Sigmoid colon (tissue), 7 donors: ENCODE measurements at places on chromosomes 7 and 10. TPM values are rescaled to one million over a fixed set of nuclear protein-coding genes. Genes with fewer than 3 reads are reported as not detected.

The ZNF467 gene
- total RNA-seq = 15.7 TPM

DNA sequence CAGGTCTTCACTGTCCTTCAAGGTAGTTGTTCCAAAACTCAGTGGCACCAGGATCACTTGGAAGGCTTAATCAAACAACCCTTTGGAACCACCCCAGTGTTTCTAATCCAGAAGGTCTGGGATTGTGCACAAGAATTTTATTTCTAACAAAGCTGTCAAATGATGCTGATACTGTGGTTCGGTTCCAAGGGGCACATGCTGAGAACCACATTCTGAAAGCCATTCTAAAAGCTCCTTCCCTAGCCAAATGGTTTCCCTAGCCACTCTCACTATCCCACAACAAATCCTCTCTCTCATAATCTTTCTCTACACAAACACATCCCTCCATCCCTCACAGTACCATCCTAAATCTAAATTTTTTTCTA, 52.1 kb downstream of the MACC1 start:
- no peak for DNase-seq

- DNase-seq = no peak
Observed at GRCh38 chr7:158959954-158960353, 103.6 kb downstream of the DYNC2I1 start.

The SLC16A9 gene
- 0.55 TPM for total RNA-seq

GRCh38 chr10:4334871-4335270, 491.1 kb upstream of the AKR1E2 start:
- DNase-seq = no peak

- DNase-seq = no peak
Observed at GRCh38 chr10:63553473-63553872, 32.3 kb downstream of the REEP3 start.

The HKDC1 gene
- not detected for total RNA-seq

DNA sequence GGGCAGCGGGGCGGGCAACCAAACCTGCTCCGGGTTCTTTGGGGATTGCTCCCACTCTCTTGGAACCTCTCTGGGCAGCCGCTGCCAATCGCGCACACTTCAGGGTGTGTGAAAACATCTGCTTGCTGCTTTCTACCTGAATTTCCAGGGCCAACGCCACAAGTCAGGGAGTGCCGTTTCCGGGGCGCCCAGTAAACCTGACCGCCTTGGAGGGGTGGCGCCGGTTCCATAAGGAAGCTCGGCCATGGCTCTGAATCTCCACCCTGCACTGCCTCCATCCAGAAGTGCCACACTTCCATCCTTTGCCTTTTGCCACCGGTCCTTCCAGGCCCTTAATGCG, 679 bp upstream of the AFAP1L2 start:
- no peak for DNase-seq

- no peak for DNase-seq
Observed at GRCh38 chr7:32894171-32894570, 2.6 kb upstream of the KBTBD2 start.

DNA sequence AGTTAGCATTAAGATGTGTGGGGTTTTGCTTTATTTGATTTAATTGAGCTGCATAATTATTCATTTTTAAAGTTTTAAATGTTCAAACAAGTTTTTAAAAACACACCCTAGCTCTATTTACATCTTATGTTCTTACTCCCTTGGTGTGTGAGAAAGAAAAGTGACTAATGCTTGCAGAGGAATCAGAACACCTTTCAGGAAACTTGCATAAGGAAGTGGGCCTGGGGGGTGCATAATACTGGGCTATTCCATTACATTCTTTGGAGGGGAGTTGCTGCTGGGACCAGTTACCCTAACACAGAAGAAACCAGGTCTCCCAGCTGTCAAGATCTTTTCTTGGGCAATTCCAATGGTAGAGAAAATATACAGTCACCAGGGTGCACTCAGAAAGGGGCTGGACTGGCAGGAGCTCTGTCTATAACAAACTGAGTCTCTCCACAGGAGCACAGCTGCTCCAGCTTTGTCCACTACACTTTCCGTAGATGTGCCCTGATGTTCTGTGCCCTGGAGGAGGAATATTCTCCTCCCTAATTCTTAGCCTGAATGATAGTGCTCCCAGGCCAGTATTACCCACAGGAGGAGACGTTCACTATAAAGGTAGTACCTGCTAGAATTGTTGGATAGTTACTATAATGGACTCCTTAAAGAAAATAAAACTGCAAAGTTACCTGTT, 304.2 kb downstream of the CDC14C start:
- DNase-seq = no peak

GRCh38 chr10:22656036-22656435, 58.3 kb downstream of the PIP4K2A start:
- no peak for DNase-seq

DNA sequence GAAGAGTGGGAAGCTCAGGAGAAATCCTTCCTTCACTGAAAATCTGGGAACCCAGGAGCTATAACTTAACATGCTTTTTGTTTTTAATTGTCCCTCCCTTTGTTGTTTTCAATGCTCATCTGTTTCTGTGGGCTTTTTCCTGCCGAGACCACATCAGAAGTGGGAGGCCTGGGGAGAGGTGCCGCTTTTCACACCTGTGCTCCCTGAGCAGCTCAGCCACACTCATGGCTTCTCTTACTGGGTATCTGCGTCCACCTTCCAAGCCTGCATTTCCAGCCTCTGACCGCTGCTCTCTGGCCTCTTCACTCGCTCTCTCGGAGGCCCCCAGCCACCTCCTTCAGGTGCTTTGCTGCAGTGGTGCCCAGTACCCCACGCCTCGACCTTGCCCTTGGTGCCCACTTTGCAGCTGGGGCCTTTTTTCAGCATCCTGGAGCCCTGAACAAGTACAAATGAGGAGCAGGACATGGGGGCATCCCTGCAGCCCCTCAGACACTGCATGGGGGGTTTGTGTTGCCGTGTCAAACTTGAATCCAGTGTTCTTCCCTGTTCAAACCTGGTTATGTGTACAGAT, 9.9 kb downstream of the C7orf57 start:
- DNase-seq = no peak

The TMEM273 gene
- total RNA-seq = 8.7 TPM

The SUN3 gene
- not detected for total RNA-seq

- no peak for DNase-seq
Observed at GRCh38 chr7:15457990-15458955, 103.5 kb downstream of the AGMO start.

GRCh38 chr10:132905661-132906060, 36.7 kb downstream of the CFAP46 start:
- DNase-seq = peak; percentile 48

The PNLIPRP1 gene
- total RNA-seq = not detected

DNA sequence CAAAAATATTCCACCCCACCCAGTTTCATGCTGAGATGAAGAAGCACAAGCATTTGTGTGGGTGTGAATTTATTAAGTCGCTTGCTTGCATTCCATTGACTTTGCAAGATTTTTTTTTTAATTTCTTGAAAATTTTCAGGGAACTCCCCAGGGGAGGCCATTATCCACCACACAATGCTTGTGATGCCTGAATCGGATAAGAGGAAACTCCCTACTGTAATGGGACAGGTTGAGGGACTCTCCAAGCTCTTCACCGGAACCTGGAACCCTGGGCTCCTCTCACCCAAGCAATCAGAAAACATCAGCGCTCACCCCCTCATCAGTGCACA, 153.6 kb upstream of the ZMIZ1 start:
- DNase-seq = no peak

- no peak for DNase-seq
Observed at GRCh38 chr7:45026984-45027773, 27.2 kb downstream of the CCM2 start.

DNA sequence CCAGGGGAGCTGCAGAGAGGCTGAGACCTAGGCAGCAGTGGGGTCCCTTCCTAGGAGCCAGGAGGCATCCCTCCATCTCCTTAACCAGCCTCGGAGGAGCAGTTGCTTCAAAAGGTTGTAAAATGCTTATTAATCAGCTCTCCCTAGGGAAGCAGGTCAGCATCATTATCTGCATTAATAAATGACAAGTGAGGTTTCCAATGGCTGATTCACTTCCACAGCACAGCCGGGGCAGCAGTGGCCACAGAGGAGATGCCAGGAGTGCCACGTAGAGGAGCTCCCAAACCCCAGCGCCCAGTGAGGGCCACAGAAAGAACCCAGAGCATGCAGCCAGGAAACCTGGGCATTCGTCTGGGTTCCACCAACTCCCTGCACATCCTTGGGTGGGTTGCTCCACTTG, 8.2 kb upstream of the NPFFR1 start:
- no peak for DNase-seq

The CAMK2B gene
- total RNA-seq = 3.2 TPM

The PPP1R3A gene
- total RNA-seq = not detected
